ENCODE measurements at places on chromosomes 13 and 19.

DNA sequence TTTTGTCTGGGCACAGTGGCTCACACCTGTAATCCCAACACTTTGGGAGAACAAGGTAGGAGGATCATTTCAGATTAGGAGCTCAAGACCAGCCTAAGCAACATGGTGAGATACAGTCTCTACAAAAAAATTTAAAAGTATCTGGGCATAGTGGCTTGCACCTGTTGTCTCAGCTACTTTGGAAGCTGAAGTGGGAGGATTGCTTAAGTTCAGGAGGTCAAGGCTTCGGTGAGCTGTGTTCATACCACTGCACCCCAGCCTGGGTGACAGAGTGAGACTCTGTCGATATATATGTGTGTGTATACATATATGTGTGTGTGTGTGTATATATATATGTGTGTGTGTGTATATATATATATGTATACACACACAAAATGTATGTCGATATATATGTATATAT lies 833.0 kb downstream of the PCDH9 start:
- no peak for DNase-seq

- no peak for DNase-seq
These were observed 77.4 kb upstream of the DOCK9 start for GRCh38 chr13:99055281-99055680.

- peak; percentile 60 for DNase-seq
These were observed 36.5 kb upstream of the ZNF527 start for GRCh38 chr19:37334179-37335071.

GRCh38 chr13:22103046-22104027 lies 432.5 kb downstream of the FGF9 start:
- no peak for DNase-seq

DNA sequence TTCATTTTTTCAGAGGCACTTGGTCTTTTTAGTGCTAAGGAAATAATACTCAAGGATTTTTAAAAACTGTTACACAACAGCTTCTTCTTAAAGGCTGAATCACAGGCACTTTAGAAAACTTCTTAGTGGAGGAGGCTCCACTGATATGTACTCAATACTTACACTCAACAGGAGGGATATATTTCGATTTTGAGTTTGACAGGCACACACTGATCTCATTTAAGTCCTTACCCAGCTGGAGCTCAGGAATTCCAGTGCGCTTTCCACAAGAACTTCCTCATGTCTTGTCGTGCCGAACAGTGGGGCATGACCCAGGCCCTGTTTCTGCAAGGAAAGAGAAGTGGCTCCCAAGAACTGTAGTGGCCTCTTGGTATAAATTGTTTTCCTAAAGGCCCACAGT lies 103.8 kb downstream of the RGCC start:
- no peak for DNase-seq

- DNase-seq: no peak
These were observed 4.4 kb downstream of the ZNF793 start for GRCh38 chr19:37511186-37511585.

DNA sequence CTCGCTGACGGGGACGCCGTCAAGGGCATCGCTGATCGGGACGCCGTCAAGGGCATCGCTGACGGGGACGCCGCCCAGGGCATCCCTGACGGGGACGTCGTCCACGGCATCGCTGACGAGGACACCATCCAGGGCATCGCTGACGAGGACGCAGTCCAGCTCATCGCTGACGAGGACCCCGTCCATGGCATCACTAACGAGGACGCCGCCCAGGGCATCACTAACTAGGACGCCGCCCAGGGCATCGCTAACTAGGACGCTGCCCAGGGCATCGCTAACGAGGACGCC lies 945.2 kb downstream of the TUBA3C start:
- no peak for DNase-seq

DNA sequence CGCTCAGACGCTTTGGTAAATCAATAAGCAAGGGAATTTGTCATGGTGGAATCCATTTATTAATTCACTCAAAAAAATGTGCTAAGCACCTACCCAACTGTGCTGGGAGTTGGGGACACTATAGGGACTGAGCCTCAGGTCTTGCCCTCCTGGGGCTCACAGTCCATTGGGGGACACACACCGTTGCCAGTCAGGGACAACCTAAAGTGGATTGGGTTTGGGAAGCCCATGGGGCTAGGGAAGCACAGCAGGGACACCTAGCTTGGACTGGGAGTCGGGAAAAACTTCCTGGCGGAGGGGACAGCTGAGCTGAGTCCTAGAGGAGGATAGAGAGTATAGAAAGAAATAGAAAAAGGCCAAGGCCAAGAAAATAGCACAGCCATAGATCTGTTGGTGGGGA lies 8.5 kb downstream of the FOSB start:
- no peak for DNase-seq

- no peak for DNase-seq
These were observed 42.4 kb downstream of the ZNF136 start for GRCh38 chr19:12205296-12205695.

GRCh38 chr19:2336528-2337328 lies 8.2 kb downstream of the SPPL2B start:
- no peak for DNase-seq

GRCh38 chr19:37221136-37221535 lies 3.1 kb downstream of the ZNF383 start:
- DNase-seq: no peak

Data from esophagus squamous epithelium (tissue), 5 donors.